ENCODE measurements at places on chromosomes 16 and 17. TPM values are rescaled to one million over a fixed set of nuclear protein-coding genes. Genes with fewer than 3 reads are reported as not detected.

DNA sequence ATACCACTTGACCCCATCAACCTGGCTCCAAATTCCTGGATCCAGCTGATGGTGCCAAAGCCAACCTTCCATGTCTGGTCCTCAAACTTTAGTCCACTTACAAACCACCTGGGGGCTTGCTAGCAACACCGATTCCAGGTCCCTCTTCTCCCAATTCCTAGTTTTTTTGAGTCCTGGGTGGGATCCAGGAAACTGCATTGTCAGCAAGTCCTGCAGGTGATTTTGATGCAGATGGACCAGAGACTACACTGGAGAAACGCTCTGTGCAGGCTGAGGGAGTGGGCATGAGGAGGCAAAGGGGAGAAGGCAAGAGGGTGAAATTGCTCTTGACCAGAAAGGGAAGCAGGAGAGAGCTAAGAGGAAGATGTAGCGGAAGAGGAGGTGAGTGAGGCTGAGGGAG lies 21.0 kb upstream of the NOS2 start:
- no peak for ATAC-seq

DNA sequence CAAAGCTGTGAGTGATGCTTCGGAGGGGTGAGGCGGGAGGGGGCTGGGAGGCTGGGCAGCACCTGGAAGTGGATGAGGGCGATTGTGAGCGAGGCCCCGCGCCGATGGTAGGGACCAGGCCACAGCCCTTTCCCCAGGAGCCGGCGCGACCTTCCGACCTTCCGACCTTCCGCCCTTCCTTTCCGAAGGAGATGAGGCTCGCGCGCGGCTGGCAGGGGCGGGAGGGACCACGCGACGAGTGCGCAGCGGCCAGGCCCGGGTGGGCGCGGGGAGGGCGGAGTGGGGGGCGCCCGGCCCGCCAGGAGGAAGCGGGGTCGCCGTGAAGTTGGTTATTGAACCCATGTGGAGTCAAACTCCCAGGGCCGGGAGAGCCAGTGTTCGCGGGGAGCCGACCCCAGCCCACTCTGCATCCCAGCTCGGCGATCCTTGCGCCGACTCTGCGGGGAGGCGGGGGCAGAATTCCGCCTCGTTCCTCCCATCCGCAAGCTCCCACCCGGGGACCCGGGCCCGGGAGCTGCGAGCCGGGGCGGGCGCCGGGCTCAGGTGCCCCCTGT lies 56.6 kb downstream of the RAP1GAP2 start:
- ATAC-seq = no peak

DNA sequence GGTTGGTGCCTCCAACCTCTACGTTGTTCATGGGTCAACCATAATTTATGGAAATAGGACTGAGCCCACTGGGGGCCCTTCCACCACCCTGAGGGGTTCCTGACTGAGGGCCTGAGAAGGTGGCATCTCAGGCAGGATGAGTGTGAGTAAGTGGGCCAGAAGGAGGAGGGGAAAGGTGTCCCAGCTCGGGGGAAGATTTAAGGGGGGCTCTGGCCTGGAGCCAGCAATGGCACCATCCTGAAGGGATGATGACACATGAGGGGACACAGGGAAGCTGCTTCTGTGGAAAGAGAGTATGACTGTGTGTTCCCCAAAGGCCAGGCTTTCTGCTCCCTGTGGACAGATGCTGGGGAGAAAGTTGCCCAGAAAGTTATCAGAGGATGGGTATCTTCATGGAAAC lies 18.7 kb downstream of the MYL4 start:
- ATAC-seq = no peak

- no peak for ATAC-seq
Observed at GRCh38 chr16:23186171-23186570, 3.6 kb downstream of the SCNN1G start.

- no peak for ATAC-seq
Observed at GRCh38 chr16:28829747-28830146, 6.9 kb downstream of the ATXN2L start.

GRCh38 chr17:1630662-1631061 lies 2.0 kb upstream of the SLC43A2 start:
- no peak for ATAC-seq

GRCh38 chr16:74607310-74607961 lies 522 bp upstream of the GLG1 start:
- ATAC-seq = no peak

GRCh38 chr16:47925811-47926460 lies 229.9 kb downstream of the ABCC12 start:
- no peak for ATAC-seq

DNA sequence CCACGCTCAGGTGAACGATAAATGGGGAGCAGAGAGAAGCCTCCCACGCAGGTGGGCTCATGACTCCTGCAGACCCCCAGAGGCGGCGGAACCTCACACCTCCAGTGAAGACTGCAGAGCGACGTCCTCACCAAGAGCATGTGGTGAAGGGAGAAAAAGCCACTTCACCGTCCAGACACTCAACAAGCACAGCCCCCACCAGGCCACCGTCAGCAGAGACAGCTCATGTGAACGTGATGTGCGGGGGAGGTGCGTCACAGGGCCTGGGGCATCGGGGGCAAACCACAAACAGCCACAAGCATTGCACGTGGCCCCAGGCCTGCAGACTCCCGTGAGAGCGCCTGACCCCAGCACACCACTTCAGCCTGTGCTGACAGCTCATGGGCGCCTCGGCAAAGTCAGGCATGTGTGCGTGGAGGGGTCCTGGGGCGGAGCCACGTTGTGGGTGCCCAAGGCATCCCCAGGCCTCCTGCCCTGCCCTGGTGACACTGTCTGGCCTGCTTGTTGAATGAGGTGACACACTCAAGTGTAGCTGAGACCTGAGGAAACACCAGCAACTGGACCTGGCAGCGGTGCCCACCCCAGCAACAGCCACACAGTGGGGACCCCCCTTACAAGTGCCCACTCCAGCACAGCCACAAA lies 19.0 kb downstream of the LMF1 start:
- ATAC-seq = no peak

- peak; percentile 51 for ATAC-seq
Observed at GRCh38 chr16:3021449-3022207, 1.5 kb downstream of the TNFRSF12A start.

DNA sequence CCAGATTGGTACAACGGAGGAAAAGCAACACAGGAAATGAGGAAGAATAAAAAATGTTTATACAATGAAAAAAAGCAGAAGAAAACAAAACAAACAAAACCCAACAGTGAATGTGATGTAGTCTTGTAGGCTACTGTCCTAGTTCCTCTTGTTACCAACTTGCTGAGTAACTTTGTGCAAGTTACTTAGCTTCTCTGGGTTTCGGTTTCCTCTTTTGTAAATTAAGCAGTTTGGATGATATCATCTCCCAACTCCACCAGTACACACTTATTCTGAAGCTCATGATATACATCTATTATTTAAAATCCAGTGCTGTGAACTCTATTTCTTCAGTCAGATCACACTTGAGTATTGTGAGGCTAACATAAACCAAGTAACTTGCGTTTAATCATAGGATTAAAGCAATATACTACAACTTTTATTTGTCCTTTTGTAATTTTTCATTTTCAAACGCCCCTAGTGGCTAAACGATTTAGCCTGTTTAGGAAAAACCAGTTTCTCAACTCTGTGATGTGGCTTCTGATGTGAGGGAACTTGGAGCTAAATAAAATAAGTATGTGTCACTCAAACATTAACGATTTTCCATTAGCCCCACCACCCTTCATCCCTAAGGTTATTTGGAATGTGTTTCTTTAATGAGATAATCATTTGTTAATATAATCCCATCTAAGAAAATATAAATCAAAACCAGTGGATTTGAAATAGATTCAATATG lies 1.4 kb upstream of the UNK start:
- ATAC-seq = no peak

DNA sequence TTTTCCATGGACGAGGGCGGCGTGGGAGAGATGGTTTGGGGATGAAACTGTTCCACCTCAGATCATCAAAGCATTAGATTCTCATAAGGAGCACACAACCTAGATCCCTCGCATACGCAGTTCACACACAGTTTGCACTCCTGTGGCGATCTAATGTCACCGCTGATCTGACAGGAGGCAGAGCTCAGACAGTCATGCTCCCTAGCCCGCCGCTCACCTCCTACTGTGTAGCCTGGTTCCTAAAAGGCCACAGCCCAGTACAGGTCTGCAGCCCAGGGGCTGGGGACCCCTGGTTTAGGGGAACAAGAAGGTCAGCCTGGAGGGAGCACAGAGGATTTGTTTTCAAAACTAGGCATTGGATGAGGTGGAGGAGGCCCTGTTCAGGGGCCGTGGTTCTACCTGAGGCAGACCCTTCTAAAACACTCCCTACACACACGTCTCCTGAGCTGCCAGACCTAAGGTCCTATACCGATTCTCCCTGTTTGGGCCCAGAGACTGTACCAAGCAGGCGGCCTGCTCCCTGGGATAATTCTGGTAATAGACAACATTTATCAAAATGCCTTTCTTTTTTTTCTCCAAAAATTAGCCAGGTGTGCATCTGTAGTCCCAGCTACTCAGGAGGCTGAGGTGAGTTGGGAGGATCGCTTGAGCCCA lies 38.6 kb downstream of the AXIN2 start:
- no peak for ATAC-seq

DNA sequence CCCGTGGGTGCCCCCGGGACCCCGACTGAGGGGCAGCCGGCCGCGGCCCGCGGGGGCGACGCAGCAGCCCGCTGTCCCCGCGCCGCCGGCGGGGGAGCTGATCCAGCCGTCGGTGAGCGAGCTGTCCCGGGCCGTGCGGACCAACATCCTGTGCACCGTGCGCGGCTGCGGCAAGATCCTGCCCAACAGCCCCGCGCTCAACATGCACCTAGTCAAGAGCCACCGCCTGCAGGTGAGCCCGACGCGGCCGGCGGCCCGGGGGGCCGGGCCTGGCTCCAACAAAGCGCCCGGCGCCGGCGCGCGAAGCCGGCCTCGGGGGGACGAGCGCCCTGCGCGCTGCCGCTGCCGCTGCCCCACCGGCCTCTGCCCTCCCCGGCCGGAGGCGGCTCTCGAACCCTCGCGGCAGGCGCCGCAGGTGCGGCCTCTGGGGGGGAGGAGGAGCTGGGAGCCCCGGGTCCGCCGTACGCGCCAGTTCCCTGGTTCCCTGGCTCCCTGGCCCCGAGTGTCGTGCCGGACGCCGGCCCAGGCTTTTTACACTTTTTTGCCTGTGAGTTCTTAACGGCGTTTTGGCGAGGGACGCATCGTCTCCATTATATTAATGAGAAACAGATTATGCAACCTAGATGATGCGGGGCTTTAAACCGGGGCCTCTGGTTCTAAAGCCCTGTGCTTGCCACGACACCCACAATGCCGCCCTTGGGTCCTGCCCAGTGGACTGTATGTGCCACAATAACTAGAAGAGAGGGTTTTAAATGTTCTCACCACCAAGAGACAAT lies 521 bp downstream of the ATMIN start:
- peak; percentile 36 for ATAC-seq

- peak; percentile 38 for ATAC-seq
Observed at GRCh38 chr16:74297145-74297665, 591 bp downstream of the PSMD7 start.

DNA sequence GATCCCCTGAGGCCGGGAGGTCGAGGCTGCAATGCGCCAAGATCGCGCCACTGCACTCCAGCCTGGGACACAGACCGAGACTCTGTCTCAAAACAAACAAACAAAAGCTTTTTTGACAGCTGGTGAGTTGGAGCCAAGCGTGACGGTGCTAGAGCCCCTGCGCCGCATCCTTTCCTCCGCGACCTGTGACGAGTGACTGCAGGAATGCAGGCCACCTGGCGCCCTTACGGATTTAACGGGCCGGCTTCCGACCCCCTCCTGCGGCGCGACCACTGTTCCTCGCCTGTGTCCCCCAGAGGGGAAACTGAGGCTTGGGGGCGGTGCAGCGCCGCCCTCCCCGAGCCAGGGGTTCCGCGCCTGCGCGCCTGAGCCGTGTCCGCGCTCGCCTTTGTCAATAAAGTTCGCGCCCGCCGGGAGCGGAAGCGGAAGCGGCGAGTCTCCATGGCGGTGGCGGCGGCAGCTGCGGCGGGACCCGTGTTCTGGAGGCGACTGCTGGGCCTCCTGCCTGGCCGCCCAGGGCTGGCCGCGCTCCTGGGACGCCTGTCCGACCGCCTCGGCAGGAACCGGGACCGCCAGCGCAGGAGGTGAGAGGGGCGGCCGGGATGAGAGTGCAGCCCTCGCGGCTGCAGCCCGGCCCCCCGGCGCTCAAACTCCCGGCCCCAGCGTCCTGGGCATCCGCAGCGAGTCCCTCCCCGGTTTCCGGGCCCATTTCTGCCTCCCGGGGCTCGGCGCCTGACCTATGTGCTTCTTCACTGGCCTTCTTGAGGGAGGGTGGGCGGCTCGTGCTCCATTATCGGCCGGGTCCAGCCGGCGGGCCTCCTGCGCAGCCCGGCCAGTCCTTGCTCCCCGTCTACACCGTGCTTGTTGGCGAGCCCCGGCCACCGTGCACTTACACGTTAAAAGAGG lies at the start of gene PGS1:
PGS1 (plus strand) TSS at position 425 of the 906 bp plus-strand sequence; CDS start at position 442, 17 bp downstream.
- ATAC-seq = peak; percentile 66

- ATAC-seq = no peak
Observed at GRCh38 chr17:83180264-83180995, 101.0 kb downstream of the METRNL start.

DNA sequence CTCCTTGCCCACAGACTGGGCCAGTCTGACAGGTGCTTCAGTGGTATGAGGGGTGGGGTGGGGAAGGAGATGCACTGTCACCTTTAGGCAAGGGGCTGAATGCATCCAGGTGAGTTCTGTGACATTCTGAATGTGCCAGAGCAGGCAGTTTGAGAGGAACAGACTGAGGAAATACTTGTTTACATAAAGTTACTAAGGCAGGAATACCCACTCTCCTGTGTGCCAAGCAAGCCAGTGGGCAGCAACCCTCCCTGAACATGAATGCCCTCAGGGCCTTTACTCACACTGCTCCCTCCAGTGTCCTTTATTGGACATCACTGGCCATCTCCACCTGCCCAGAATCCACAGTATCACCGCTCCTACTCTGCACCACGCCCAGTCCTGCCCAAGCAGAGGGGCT lies 33.1 kb upstream of the ULK2 start:
- ATAC-seq = peak; percentile 60

GRCh38 chr16:21663889-21664647 lies at the start of gene OTOA:
OTOA (plus strand) TSS chr16:21663968; CDS start chr16:21678515, 14,547 bp downstream.
- peak; percentile 57 for ATAC-seq

DNA sequence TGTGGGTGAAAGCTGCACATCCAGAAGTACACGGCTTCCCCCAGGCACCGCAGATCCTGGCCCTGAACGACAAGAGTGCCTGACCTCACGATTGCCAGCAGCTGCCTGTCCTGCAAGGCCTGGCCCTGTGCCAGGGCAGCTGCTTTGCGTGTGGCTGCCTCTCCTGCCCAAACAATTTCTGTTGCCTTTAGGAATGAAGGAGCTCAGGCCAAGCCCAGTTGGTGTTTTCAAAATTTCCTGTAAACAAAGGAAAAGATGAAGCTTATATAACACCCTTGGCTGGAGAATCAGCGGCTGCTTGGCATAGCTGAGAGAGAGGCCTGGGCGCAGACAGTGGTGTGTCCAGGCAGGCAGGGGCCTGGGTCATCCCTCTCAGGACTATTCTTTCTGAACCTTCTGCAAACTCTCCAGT lies 11.7 kb upstream of the SLC47A2 start:
- ATAC-seq = peak; percentile 31

The JUP gene
- total RNA-seq = 1,050 TPM

The RNF43 gene
- 7.4 TPM for total RNA-seq

The SLC16A6 gene
- total RNA-seq = 14.4 TPM

The MARCHF10 gene
- total RNA-seq = not detected

The CTF1 gene
- total RNA-seq = 2.3 TPM

The TTYH2 gene
- total RNA-seq = 0.88 TPM

The MPV17L gene
- total RNA-seq = 5.6 TPM

The TOX3 gene
- 0.60 TPM for total RNA-seq

The CSH1 gene
- not detected for total RNA-seq

The C17orf67 gene
- total RNA-seq = 0.52 TPM

The ZFHX3 gene
- 3.9 TPM for total RNA-seq

The KRT39 gene
- total RNA-seq = not detected
